ENCODE measurements at places on chromosomes 3 and 15.

- no peak for DNase-seq
Measured at GRCh38 chr3:124760601-124761000, 30.3 kb downstream of the UMPS start.

GRCh38 chr3:195906865-195907683 lies 1.3 kb downstream of the TNK2 start:
- DNase-seq = peak; percentile 70

DNA sequence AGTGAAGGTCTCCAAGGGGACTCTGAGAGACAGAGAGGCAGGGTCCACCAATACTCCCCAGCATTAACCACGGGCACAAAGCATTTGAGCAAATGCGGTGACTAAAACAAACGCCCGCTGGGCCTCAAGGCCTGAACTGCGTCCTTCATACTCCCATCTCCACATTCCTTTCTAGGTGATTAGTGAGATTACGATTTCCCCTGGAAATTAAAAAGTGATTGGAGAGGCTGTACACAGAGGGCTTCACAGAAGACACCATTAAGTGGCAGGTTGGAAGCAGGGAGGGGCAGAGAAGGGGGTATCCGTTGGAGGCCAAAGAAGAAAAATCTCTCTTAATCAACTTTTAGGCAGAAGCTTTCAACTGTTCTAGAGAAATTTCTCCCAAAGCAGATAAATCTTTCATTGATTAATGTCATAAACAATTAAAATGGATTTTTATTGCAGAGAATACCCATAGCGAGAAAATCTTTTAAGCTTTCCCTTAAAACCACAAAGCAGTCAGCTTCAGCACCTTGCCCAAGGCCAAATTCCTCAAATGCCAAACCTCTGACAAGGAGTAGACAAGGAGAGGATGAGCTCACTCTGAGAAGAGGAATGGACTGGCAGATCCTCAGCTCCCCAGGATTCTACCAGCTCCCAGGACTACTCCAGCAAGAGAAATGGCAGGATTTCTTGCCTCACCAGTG lies 38.2 kb downstream of the MB21D2 start:
- no peak for DNase-seq

DNA sequence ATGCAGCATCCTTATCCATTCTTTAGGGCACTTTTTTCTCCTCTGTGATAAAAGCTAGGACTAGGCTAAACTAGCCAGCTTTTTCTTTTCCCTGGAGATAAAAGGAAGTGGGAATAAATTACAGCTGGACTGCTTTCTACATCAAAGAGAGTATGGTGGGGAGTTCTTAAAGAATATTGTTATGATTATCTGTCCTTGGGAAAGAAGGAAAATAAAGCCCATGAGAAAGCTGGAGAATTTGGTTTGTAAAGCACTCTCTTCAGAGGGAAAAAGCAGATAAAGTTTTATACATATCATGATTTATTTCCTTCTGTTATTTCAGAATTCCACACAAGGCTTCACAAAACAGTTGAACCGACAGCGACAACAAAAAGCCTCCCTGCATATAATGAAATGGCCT lies 923.0 kb downstream of the DIPK2A start:
- no peak for DNase-seq
